MV-4-11 (cell line): ENCODE measurements at places on chromosomes 5 and 9.

- DNase-seq = no peak
These were observed 7.1 kb upstream of the FBP2 start for GRCh38 chr9:94600715-94601114.

DNA sequence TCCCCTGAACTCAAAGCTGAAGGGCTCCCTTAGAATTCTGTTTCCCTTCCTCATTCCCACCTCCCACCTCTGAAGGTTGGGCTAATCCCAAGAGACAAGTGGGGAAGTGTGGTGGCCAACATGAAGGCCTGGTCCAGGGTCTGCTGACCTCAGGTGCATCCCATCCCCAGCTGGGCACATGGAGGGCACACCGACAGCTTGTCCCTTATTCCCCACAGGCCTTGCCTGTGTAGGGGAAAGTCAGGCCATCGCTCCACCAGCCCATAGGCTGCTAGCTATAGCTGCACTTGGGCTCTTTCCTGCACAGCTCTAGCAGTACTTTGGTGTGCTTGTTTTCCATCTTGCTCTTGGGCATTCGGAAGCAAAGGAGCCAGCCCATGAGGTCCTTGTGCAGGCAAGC, 247.7 kb downstream of the CDH12 start:
- no peak for DNase-seq

DNA sequence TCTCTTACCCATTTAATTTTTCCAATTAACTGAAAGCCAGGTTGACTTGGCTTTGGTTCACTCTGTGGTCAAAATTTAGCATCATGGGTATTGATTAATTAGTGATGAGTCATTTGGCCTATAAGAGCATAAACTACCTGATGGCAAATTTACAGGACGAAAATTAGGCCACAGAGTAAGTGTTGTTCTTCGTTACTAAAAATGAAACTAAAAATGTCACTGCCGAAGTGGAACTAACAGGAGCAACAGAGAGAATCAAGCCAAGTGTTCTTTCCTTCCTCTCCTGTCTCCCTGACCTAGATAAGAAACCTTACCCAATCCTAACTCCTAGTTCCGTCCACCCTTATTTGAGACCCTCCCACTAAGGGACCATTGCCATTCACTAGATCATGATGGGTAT, 176.9 kb downstream of the RAB3C start:
- peak; percentile 52 for DNase-seq

- no peak for DNase-seq
These were observed 5.8 kb downstream of the GRM6 start for GRCh38 chr5:178989311-178989710.

GRCh38 chr9:104991144-104991953, 63.4 kb upstream of the ABCA1 start:
- DNase-seq = peak; percentile 97

- no peak for DNase-seq
These were observed 102.3 kb downstream of the PJA2 start for GRCh38 chr5:109307456-109307855.

GRCh38 chr9:135379540-135380267, 99.9 kb upstream of the PPP1R26 start:
- DNase-seq = no peak
